ENCODE measurements at places on chromosomes 2 and 18. TPM values are rescaled to one million over a fixed set of nuclear protein-coding genes. Genes with fewer than 3 reads are reported as not detected.

CRYGD gene
- not detected for total RNA-seq

FKBP1B gene
- total RNA-seq, result 4.6 TPM

FBLN7 gene
- 0.70 TPM for total RNA-seq

ADCY3 gene
- total RNA-seq, result 46.3 TPM

SH3RF3 gene
- 6.1 TPM for total RNA-seq

Measured in PC-9 (cell line).